NT2/D1 (cell line): ENCODE measurements at places on chromosomes 6 and 20.

GRCh38 chr20:52103335-52103912 is 88.2 kb downstream of the ZFP64 start:
- DNase-seq, result peak; percentile 25

DNA sequence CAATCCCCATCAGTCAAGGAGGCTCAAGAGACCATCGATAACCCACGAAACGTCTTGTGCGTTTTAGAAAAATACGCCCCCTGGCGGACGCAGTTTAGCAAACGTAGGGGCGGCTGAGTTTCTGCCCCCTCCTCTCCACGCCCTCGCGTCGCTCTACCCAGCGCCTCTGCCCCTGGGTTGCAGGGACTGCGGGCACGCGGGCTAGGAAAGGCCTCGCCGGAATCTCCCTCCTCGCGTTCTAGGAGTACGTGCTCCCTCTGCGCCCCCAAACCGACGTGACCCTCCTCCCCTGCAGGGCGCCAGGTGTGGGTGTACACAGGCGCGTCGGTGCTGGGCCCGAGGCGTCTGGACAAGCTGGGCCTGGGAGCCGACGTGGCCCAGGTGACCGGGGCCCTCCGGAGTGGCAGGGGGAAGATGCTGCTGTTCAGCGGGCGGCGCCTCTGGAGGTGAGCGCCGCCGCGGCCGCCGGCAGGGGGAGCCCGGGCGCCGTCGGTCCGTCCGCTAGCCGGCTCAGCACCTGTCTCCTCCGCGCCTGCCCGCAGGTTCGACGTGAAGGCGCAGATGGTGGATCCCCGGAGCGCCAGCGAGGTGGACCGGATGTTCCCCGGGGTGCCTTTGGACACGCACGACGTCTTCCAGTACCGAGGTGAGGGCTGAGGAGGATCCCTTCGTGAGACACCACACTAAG is 5.3 kb downstream of the MMP9 start:
- no peak for DNase-seq

GRCh38 chr20:1241456-1241855 is 15.6 kb downstream of the RAD21L1 start:
- no peak for DNase-seq

DNA sequence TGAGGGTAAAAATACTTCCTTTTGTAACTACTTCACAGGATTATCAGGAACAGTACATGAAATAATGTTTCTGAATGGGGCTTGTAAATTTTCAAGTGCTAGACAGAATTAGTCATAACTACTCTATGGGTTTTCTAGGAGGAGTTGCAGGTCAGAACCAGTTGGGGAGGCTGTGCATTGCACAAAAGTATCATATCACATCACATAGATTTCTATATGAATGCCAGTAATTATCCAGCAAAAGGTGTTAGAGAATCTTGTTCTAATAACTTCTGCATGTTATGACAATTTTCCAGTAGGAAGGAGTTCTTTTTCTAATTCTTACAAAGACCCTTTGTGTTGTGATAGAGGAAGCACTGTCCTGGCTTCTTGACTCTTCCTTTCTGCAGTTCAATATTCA is 551.6 kb downstream of the COL12A1 start:
- DNase-seq, result no peak

DNA sequence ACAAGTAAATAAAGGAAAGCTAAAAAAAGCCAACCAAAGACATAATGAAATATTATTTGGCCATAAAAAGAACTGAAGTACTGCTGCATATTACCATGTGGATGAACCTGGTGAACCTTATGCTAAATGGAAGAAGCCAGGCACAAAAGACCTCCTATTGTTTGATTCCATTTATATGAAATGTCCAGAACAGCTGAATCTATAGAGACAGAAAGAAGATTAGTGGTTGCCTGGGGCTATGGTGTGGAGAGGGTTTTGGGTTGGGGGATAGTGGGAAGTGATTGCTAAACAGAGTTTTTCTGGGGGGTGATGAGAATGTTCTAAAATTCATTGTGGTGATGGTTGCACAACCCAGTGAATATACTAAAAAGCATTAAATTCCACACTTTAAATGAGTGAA is 53.2 kb downstream of the TSBP1 start:
- no peak for DNase-seq

- DNase-seq, result no peak
Observed at GRCh38 chr20:63836458-63837344, 5.6 kb upstream of the ZBTB46 start.

DNA sequence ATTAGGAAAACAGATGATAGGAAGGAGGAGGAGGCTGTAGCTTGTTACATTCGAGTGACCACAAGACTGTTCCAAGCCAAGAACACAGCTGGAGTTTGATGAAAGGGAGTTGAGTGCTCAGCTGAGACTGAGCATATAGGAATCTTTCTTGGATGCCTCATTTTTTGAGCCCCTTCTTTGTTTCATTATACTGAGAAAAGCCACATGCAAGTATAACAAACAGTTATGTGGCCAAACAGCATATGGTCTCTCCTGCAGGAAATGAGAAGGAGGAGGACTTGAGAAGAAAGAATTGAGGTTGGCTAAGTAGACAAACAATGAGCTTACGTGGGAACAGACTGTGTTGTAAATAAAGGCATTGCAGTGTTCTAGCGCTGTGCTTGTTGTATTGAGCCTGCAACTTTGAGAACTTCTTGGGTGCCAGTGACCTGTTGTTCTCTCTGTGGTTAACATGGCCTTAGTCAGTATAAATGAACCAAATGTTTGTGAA is 78.3 kb downstream of the AKAP7 start:
- DNase-seq, result no peak

- DNase-seq, result peak; percentile 86
Observed at GRCh38 chr6:30742316-30743098, at the start of gene FLOT1. Gene FLOT1, minus strand, starts transcription at chr6:30742687. Its CDS starts 498 bp downstream, at chr6:30742189.

- peak; percentile 74 for DNase-seq
Observed at GRCh38 chr6:6676910-6677441, 88.5 kb downstream of the LY86 start.

DNA sequence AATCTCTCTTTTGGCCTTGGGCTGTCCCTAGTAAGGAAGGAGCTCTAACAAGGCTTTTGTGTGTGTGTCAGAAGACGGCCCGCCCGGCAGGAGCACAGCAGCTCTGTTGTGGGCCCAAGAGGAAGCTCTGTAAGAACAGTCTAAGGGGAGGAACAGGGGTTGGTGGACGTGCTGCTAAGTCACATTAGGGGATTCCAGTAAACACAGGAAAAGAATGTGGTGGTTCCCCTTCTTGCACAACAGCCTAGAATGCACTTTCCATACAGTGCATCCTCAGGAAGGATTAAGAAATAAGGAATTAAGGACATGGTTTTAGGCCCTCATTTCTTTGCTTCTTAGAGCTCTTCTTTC is 114.5 kb downstream of the RNF144B start:
- DNase-seq, result no peak

DNA sequence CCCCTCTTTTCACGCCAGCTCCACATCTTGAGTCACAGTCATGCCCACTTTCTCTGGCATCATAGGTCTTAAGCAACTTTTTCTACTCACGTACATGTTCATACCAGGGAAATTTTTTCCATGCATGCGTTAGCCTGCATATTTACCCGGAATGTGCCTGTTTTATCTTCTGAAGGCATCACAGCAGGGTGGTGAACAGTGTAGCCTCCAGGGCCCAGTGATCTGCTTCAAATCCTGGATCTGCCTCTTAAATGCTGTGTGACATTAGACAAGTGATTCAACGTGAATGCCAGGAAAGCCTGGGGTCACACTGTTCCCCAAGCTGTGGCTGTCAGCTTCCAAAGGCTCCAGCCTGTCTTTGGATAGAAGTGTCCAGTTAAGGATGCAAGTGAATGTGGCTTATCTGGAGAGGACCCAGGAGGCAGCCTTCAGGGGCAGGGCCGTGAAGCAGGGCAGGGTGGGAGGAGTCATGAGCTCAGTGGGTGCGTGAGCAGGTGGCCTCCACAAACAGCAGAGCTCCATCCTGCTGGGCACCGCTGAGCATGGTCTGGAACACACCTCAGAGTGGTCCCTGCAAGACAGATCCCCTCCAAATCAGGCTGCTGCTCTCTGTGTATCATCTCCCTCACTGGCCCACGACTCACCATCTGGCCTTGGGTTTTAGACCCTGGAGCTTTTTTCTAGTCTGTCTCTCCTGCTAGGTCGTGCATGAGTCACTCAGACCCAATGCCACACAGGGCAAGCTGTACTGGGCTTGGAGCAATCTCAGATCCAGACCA is 30.4 kb upstream of the CD93 start:
- no peak for DNase-seq
